Fibroblast of the aortic adventitia (primary cell): ENCODE measurements at places on chromosomes 3 and 15. TPM values are rescaled to one million over a fixed set of nuclear protein-coding genes. Genes with fewer than 3 reads are reported as not detected.

Gene CFAP20DC
- 1.3 and 7.3 TPM in 2 replicates for total RNA-seq

Gene ROBO2
- total RNA-seq, result under 0.01 and 1.2 TPM in 2 replicates

Gene HHLA2
- total RNA-seq, result not detected in 2 replicates

Gene ANKRD34C
- not detected in 2 replicates for total RNA-seq

Gene EPHB3
- 2.5 and 4.7 TPM in 2 replicates for total RNA-seq

Gene IL12A
- total RNA-seq, result 1.1 and 1.2 TPM in 2 replicates

Gene BNC1
- 0.27 and 3.8 TPM in 2 replicates for total RNA-seq

Gene FBN1
- 984 and 4,431 TPM in 2 replicates for total RNA-seq

Gene THPO
- total RNA-seq, result 0.49 TPM in 1 of 2 replicates, not detected in the other

Gene POLR2H
- 70.1 and 127 TPM in 2 replicates for total RNA-seq

Gene ATP2B2
- total RNA-seq, result not detected in 2 replicates

Gene DPPA2
- total RNA-seq, result not detected in 2 replicates

Gene SNTN
- total RNA-seq, result not detected in 2 replicates

Gene DISP2
- total RNA-seq, result 0.08 and 0.36 TPM in 2 replicates

Gene ACTRT3
- total RNA-seq, result 3.8 and 4.3 TPM in 2 replicates

Gene TMEM212
- total RNA-seq, result not detected in 2 replicates

Gene SPTSSB
- 0.45 TPM in 1 of 2 replicates, not detected in the other for total RNA-seq

Gene PLSCR4
- 28.3 and 46.3 TPM in 2 replicates for total RNA-seq

Gene PLS1
- total RNA-seq, result 0.99 and 2.0 TPM in 2 replicates

Gene ADAMTS17
- 0.81 TPM in 1 of 2 replicates, not detected in the other for total RNA-seq

Gene VPS39
- total RNA-seq, result 61.8 and 174 TPM in 2 replicates

Gene SLC6A11
- total RNA-seq, result not detected in 2 replicates

Gene ACP3
- total RNA-seq, result 0.63 TPM in 1 of 2 replicates, not detected in the other

Gene CCDC13
- total RNA-seq, result 0.27 and 8.6 TPM in 2 replicates

Gene PLA2G4D
- not detected in 2 replicates for total RNA-seq

Gene CRABP1
- total RNA-seq, result not detected in 2 replicates

Gene BTLA
- not detected in 2 replicates for total RNA-seq

Gene GOLGA8T
- not detected in 2 replicates for total RNA-seq

Gene SPATA12
- 0.09 TPM in 1 of 2 replicates, not detected in the other for total RNA-seq

Gene EXD1
- total RNA-seq, result not detected in 2 replicates

Gene APBA2
- total RNA-seq, result 1.8 and 4.3 TPM in 2 replicates

Gene STRIT1
- not detected in 2 replicates for total RNA-seq

Gene RBP2
- total RNA-seq, result not detected in 2 replicates

Gene FETUB
- not detected in 2 replicates for total RNA-seq

Gene SUCNR1
- total RNA-seq, result 0.25 and 4.5 TPM in 2 replicates

Gene STAB1
- 0.90 and 1.1 TPM in 2 replicates for total RNA-seq

Gene DTWD1
- 12.5 and 47.0 TPM in 2 replicates for total RNA-seq

Gene KLHDC8B
- total RNA-seq, result 23.8 and 91.7 TPM in 2 replicates

Gene CELF6
- total RNA-seq, result 0.18 and 1.6 TPM in 2 replicates

Gene LMAN1L
- not detected in 2 replicates for total RNA-seq

Gene TRIM59
- 16.5 and 47.8 TPM in 2 replicates for total RNA-seq

Gene CGNL1
- total RNA-seq, result 0.90 and 11.0 TPM in 2 replicates

Gene CTXN2
- not detected in 2 replicates for total RNA-seq
